ENCODE measurements at places on chromosomes 3 and 15.

- no peak for DNase-seq
Measured at GRCh38 chr3:21621181-21621651, 129.8 kb downstream of the ZNF385D start.

GRCh38 chr3:30501526-30501925 lies 104.9 kb upstream of the TGFBR2 start:
- no peak for DNase-seq

DNA sequence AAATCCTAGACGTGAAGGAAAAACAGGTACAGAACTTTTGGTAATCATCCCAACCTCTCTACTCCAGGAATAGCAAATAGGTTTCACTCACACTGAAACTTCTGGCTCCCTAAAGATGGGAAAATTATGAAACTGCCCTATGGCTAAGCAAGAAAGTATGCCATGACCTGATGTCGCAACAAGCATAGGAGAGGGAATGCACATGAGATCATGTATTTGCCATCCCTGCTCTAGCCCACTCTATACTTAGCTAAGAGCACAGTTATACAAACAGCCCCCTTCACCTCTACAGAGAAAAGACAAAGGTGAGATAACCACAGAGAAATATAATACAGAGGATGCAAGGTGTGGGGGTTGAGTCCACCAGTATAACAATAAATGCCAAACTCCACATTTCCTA lies 102.7 kb downstream of the TBC1D5 start:
- DNase-seq: peak; percentile 48

DNA sequence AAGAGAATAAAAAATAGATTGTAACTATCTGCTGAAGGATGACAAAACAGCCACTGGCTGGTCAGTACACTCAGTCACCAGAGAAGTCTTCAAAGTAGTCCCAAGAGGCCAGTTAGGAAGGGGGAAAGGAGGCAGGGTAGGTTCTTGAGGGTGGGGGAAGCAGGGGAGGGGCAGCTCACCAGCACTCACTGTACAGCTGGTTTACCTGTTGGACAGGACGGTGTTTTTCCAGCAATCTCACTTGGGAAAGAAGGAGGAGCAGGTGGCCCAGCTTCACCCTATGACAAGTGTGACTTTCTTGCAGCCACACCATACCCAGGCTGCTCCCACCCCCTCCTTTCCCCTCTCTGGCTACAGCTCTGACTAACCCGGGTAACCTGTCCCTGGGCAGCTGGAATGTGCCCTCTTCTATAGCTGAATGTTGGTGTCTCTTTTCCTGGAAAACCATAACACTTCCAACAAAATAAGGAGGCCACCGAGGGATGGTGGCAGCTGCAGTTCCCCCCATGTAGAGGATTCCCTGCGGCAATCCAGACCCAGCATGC lies 203.4 kb upstream of the NSMCE3 start:
- DNase-seq: no peak

GRCh38 chr3:9793161-9793781 lies 389 bp downstream of the ARPC4 start:
- peak; percentile 82 for DNase-seq

- DNase-seq: no peak
Measured at GRCh38 chr3:166569589-166569988, 732.4 kb upstream of the BCHE start.

DNA sequence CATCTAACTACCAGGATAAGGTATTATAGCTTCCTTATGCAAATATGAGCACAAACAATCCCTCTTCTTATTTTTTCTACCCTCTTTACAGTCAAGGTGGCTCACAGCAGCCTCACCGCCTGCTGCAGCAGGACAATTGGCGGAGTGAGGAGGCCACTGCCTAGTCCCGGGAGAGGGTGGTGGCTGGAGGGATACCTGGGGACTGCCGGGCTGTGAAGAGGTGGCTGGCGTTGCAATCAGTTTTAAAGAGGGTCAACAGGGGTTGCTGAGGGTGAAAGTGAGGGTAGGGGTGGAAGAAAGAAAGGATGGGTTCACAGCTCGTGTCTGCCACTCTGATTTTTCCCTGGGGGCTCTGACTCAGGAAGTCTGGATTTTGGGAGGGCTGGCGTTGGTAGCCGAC lies 105.1 kb upstream of the SLC6A6 start:
- no peak for DNase-seq

DNA sequence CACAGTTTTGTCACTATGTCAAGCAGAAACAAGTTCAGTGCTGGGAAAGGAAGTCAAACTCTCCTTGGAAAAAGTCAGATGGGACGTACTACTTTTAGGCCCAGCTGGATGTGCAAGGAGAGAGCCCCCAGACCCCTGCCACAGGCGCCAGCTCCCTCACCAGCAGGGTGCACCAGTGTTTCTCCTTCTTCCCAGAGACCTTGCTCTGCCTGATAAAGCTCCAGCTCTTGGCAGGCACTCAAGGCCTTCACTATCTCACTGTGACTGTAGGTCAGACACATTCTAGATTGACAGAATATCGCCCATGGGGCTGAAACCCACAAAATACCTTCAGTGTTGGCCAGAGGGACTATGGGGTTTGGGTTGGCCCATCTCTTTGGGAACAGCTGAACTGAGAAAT lies 54.8 kb upstream of the CHRNB4 start:
- DNase-seq: no peak

DNA sequence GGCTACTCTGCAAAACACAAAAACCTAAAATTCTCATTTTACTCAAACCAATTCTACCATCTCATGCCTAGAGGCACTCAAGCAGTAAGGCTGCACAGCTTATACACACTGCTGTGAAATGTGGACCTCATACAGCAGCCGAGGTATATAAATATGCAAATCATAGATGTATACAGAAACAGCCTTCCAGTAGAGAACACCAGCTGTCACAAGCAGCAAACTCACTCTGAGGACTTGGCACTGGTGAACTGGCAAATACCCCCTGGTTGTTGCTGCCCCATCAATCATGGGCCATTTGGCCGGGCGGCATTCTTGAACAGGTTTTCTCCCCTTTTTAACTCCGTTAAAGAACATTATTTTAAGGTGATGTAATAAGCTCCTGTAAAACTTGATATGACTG lies 378.0 kb downstream of the LSAMP start:
- no peak for DNase-seq

DNA sequence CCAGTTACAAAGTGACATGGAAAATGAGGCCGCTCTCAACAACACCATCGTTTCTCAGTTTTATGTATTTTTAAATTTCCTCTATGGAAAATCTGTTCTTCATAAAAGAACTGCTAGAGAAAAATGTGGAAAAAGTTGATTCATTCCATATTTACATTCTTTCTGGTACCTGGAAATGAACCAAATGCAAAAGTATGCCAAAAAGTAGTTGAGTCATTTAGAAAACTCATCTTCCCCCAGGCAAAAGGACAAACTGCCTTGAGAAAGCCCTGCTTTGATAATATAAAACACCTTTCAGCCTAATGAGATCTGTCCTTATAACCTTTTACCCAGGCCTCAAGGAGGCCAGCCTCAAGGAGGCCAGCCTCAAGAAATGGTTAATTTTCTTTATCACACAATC lies 283.0 kb upstream of the VEPH1 start:
- no peak for DNase-seq

DNA sequence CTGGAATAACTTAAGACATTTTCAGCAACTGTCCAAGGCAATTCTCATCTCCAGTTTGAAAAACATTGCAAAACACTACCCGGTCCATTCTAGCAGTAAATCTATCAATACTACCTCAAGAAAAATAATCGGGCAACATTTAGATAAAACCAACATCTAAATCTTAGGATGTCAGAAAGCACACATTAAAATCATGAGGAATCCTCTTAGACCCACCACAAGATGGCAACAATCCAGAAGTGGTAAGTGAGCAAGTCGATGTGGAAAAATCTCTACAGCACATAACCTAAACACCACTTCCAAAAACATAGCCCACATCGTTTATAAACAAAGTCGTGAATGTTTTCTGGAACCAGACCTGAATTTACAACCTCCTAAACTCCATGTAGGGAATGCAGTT lies 5.7 kb downstream of the PLCH1 start:
- DNase-seq: peak; percentile 19

- peak; percentile 58 for DNase-seq
Measured at GRCh38 chr15:51401051-51401780, 59.8 kb downstream of the GLDN start.

DNA sequence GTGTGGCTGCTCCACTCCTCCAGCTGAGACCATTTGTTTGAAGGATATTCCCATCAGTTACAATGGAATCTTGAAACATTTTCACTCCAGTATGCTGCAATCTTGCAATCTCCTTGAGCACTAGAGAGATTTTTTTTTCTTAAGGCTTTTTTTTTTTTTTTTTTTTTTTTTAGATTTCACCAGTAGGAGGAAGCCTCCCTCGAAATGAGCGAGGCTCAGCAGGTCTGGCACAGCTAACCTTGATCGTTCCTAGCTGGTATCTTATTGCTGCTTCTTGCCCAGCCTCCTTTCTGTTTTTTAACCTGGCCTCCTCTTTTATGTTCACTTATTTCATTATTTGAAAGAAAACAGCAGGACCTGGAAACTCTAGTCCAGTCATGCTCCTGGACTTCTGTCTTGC lies 48.1 kb downstream of the RAP2B start:
- peak; percentile 10 for DNase-seq

- DNase-seq: peak; percentile 20
Measured at GRCh38 chr3:15858547-15859506, 61.0 kb upstream of the ANKRD28 start.

- DNase-seq: peak; percentile 66
Measured at GRCh38 chr3:185280572-185281365, 26.9 kb upstream of the EHHADH start.

DNA sequence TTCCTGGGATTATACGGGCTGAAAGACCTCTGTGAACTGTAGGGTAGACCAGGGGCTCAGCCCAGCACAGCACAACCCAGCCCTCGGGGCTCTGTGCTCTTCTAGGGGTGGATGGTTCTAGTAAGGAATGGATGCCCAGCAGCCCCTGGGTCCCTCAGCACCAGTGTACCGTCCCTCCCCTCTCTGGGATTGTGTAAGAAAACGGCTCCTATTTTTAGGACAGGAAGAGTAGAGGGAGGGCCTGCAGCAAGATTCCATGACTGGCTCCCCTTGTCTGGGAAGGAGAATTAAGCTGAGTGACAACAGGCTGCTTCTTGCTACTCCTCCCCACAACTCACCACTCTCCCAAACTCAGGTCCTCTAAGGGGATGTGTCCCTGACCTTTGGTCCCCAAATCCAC lies 270.8 kb upstream of the TOPAZ1 start:
- DNase-seq: no peak

DNA sequence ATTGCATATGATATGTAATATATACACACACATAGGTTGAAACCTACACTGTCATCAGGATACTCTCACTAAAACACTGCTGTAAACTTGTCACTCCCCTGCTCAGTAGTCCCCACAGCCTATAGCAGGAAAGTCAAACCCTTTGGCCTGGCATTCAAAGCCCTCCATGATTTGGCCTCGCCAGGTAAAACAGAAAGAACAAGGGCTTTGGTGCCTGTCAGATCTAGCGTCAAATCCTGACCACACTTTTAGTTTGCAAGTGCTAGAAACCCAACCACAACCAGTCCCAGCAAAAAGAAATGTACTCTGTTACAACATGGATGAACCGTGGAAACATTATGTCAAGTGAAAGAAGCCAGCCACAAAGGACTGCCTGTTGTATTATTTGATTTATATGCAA lies 11.4 kb downstream of the CRABP1 start:
- DNase-seq: no peak

DNA sequence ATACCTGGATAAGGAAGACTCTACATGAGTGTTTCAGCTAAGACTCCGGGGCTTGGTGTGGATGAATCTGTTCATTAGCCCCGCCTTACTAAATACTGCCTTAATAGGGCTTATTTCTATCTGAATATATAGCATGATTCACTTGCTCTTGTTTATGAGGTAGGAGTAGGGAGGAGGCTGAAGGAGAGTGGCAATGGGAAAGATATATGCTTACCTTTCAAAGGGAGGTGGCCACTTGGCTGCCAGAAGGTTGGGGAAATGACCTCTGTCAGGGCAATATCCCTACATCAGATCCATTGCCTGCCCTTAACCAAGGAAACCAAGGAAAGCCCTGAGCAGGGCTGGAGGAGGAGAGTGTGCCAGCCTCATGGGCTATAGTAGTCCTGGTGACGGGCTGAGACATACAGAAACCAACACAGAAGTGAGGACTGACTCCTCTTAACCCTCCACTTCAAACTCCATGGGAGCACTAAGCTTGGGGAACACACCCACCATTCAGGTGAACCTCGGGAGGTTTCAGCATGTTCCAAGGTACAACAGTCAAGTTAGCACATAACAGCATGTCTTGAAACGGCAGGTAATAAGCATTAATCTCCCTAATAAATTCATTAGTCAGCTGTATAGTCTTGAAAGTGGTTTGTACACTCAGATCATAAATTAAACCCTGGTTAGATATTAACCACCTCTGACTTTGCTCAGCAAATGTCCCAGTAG lies 80.1 kb downstream of the EOMES start:
- DNase-seq: no peak

DNA sequence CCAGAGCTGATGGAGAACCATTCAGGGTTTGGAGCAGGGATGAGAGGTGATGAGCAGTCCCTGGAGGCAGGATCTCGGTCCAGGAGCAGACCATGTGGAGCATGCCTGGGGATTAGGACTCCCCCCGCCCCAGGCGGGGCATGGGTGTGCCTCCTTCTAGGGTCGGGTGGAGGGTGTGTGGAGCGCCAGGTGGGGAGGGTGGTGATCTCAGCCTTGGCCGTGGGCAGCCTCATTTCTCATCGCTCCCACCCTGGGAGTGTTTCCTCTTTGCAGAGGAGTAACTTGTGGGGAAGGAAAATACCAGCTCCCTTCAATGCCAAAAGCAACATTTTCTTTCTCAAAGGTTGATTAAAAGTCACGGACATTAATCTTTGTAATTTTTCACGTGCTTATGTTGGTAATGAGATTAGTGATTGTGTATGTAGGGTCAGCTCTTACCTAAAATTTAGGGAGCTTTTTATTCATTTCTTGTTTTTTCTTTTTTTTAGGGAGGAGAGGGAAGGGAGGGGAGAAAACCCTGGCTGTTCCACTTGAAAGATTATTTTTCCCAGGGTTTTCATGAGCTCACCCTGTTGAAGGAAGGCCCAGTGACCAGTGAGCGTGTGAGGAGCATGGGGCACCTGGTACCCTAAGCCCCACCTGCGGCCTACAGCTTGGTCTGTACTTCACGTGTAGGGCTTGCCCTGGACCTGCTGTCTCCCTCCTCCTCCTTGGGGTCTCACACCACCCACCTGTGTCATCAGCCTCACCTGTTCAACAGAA lies 11.0 kb downstream of the FBLN2 start:
- DNase-seq: peak; percentile 24

DNA sequence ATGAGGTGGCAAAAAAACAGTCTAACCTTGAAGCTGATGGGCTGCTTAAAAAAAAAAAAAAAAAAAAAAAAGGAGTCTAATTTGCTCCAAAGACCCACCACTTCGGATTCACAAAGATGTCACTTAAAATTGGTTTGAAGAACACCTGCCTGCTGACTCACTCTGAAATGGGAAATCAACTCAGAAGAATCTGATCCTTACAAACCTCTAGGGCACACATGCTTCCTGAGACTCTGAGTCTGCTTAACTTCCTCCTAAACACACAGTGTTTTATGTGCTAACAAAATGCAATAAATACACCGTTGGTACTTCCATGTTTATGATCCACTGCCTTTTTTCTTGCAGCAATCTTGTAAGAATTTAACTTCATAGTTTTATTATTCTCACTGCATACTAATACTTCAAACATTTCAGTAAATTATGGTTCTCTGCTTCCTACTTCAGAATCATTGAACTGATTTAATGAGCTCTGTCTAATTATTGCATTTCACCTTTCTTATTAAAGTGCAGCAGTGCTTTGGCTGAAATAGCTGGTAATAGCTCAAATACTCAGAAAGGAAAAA lies 73.0 kb upstream of the FRMD4B start:
- peak; percentile 69 for DNase-seq

GRCh38 chr15:58864602-58865424 lies 68.7 kb downstream of the SLTM start:
- DNase-seq: peak; percentile 9

Data from suppressor macrophage (primary cell).